Pancreas (tissue), 10 donors: ENCODE measurements at places on chromosomes 16 and 17. TPM values are rescaled to one million over a fixed set of nuclear protein-coding genes. Genes with fewer than 3 reads are reported as not detected.

GRCh38 chr16:89607937-89608740, 5.3 kb upstream of the DPEP1 start:
- no peak for DNase-seq

DNA sequence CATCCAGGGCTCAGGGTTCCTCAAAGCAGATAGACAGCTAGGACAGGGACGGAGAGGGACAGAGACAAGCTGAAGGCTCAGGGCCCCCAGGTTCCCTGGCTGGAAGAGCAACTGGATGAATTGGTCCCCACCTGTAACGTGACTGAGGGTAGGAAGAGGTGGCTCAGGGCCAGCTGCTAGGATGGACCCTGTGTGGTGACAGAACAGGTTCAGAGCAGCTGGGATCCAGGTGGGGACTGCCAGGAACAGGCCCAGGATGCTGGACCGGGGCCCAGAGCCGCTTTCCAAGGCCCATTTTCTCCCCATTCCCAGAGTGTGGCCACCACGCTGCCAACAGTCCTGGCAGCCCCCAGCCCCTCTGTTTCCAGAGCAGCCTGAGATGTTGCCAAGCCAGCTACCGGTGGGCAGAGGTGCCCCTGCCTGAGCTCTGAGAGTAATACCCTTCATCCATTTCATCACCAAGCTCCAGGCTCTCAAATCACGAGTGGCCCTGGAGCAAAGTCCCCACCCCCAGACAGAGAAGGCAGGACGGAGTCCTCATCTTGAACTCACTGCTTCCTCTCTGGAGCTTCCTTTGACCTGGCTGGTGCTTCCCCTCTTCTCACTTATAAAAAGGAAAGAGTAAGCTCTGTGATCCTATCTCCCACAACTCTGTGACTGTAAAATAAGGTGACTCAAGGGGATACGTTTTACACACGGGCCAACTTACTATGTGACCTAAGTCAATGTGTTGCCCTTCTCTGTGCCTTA, 79.6 kb downstream of the TMEM132E start:
- DNase-seq, result no peak

DNA sequence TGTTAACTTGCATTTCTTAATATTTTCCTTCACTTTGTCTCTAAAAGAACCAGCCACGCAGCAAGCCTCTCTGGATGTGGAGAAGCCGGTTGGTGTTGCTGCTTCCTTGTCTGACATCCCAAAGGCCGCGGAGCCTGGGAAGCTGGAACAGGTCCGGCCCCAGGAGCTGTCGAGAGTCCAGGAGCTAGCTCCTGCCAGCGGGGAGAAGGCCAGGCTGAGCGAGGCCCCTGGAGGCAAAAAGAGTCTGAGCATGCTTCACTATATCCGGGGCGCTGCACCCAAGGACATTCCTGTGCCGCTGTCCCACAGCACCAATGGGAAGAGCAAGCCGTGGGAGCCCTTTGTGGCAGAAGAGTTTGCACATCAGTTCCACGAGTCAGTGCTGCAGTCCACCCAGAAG, 22.8 kb downstream of the GINS2 start:
- no peak for DNase-seq

DNA sequence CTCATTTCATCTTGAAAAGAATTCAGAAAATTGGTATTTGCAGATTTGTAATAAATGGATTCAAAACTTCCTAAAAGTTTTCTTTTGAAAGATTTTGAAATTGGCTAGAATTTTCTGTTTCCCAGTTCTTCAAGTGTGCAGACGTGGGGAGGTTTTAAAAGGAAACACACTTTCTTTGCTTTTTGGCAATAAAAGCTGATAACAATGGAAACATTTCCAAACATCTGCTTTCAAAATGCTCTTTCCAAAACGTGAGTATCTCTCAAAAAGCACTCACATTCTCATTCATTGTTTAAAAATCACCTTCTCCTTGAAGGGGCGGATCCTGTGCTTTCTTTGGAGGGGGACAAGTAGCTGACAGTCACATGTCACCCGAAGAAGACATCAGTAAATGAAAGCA, 8.6 kb upstream of the GSG1L start:
- no peak for DNase-seq

- no peak for DNase-seq
Observed at GRCh38 chr17:48639136-48639535, 13.0 kb upstream of the HOXB9 start.

DNA sequence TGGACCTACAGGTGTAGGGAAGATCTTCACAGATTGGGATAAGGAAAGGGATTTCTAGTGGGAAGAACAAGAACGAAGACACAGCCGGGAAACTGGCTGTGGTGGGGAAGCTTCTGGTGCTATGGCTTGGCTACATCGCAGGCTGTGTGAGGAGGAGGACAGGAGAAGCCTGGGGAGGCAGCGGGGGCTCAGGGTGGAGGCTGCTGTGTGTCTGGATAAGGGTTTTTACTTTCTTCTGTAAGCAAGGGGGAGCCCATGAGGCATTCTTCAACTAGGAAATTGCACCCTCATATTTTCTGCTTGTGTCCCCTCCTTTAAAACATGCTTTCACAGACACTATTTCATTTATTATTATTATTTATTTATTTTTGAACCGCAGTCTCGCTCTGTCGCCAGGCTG, 2.9 kb upstream of the RHBDF2 start:
- no peak for DNase-seq

- DNase-seq, result peak; percentile 88
Observed at GRCh38 chr16:46929378-46930332, 43.8 kb downstream of the DNAJA2 start.

GRCh38 chr16:84886497-84887090, 66.8 kb downstream of the CRISPLD2 start:
- DNase-seq, result no peak

DNA sequence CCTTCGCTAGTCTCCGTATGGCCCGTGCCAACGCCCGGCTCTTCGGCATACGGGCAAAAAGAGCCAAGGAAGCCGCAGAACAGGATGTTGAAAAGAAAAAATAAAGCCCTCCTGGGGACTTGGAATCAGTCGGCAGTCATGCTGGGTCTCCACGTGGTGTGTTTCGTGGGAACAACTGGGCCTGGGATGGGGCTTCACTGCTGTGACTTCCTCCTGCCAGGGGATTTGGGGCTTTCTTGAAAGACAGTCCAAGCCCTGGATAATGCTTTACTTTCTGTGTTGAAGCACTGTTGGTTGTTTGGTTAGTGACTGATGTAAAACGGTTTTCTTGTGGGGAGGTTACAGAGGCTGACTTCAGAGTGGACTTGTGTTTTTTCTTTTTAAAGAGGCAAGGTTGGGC, 2.5 kb downstream of the RPL13 start:
- no peak for DNase-seq

- DNase-seq, result no peak
Observed at GRCh38 chr16:67451061-67451703, 20.3 kb downstream of the HSD11B2 start.

- no peak for DNase-seq
Observed at GRCh38 chr16:51048544-51048943, 102.5 kb downstream of the SALL1 start.

- DNase-seq, result no peak
Observed at GRCh38 chr17:77528516-77529327, 388.0 kb downstream of the SEC14L1 start.

- no peak for DNase-seq
Observed at GRCh38 chr16:73065632-73066330, 17.9 kb upstream of the ZFHX3 start.

- DNase-seq, result no peak
Observed at GRCh38 chr17:67139289-67139688, 94.9 kb downstream of the CACNG1 start.

DNA sequence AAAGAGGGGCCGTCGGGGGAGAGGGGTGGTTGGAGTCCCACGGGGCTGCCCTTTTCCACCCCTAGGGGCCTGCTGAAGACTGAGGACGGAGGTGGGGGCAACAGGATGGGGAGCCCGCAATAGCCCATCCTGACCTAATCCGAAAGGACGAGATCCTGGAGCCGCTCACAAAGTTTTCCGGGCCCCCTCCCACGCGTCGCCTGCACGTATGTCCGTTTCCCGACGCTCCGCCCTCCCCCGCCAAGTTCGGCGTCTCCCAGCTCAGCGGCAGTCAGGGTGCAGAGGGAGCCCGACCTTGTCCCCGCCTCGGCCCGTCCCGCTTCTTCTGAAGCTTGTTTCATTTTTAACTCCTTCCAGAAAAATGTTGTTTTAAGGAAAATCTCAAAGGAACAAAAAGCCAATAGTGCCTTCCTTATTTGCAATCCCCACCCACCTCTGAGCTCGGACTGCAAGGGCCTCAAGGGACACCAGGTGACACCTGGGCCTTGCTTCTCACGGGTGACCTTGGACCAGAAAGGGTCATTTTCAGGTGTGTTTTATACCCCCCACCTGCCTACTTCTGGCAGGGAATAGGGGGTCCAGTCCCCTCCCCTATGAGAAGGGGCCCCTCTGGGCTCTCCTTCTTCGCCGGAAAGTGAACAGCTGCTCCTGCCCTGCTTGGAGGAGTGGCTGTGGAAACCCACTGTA, 3.4 kb upstream of the ZNF423 start:
- peak; percentile 73 for DNase-seq

DNA sequence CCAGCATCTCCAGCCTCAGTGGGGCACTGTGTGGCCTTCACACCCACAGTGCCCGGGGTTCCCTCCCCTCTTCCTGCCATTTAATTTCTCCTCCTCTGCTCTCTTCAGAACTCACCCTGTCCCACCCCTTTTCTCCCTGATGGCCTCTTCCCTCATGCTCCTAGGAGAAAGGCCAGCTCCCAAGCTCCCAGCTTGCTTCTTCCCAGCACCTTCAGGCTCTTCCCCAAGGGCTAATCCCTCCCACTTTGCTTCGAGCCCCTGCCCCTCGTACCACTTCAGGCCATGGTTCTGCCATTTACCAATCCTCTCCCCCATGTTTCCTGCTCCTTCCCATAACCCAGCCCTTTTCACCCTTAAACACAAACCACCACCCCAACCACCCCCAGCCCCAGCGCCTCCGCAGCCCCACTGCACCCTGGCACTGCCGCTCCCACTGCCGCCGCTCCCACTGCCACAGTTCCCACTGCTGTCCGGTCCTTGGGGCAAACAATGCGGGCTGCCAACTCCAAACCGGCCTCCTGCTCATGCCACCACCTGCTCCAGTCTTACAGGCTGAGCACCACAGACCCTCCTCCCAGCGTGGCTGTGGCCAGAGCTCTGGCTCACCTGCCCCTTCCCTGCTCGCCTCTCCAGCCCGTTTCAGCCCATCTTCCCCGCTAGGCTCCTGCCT, 28.6 kb downstream of the ADAM11 start:
- DNase-seq, result no peak

SCIMP gene
- 0.24 TPM for total RNA-seq

SLC5A2 gene
- total RNA-seq, result 0.61 TPM

PIK3R5 gene
- total RNA-seq, result 2.4 TPM

STX1B gene
- 0.16 TPM for total RNA-seq

SOCS7 gene
- 19.5 TPM for total RNA-seq
